ENCODE measurements at places on chromosomes 16 and 17.

GRCh38 chr17:78958641-78959127 is 21.0 kb downstream of the LGALS3BP start:
- DNase-seq: no peak

DNA sequence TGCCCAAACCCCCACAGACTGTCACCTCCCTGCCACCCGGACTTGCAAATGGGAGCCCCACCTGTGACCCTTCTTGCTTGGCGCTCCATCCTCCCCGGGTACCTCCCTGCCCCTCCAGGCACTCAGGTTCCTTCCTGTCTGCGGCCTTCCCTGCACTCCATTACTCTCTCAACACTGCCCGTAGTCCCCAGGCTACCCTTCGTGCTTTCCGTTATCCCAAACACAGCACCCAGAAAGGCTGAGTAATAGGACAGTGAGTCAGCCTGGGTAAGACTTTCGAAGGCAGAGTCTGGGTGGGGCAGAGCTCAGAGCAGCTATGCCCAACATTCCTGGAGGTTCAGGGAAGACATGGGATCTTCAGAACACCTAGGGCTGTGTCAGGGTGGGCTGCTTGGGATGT is 16.6 kb upstream of the C16orf74 start:
- no peak for DNase-seq

DNA sequence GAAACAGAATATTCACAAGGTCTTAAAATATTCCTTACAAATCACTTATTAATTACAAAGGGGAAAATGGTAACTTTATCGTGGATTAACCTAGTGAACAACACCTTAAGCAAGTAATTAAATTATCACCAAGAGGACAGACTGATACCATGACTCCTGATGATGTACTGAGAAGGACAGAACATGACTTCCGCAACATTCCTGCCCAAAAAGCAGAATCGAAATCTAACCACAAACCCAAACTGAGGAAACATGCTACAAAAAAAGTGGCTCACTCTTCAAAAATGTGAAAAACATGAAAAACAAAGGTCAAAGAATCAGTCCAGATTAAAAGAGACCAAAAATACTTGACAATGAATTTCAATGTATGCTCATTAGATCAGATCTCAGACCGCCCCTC is 151.5 kb downstream of the AATF start:
- DNase-seq: no peak

DNA sequence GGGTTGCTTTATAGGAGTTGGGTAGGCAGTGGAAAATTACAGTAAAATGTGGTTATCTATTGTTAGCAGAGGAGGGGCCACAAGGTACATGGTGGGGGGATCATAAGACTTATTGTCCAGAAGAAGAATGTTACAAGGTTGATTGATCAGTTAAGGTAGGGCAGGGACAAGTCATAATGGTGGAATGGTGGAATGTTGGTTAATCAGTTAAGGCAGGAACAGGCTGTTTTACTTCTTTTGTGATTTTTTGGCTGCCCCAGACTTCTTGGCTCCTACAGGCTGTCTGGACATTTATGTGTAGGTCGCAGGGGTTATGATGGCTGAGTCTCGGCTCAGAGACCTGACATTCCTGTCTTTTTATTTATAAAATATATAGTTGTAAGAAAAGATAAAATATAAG is 2277.1 kb downstream of the TP53TG3F start:
- DNase-seq: no peak

DNA sequence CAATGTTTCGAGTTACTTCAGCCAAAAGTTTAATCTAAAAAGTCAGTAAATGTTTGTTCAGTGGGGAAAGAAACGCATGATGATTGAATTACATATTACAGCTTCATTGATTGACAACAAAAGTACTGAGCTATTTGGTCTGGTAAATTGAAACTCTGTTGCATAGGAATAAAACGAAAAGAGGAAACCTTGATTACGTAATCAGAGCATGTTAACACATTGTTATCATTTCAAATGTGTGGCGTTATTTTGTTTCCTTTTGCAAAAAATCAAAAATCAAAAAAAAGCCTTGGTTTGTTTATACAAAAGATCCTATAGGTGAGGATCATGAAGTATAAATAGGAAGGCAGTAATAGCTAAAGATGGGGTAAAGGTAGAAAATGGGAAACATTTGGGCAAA is 19.5 kb upstream of the CA10 start:
- DNase-seq: peak; percentile 9

GRCh38 chr17:4020096-4020495 is 55.9 kb upstream of the ATP2A3 start:
- no peak for DNase-seq

GRCh38 chr17:64546716-64547115 is 39.9 kb downstream of the CEP95 start:
- no peak for DNase-seq

DNA sequence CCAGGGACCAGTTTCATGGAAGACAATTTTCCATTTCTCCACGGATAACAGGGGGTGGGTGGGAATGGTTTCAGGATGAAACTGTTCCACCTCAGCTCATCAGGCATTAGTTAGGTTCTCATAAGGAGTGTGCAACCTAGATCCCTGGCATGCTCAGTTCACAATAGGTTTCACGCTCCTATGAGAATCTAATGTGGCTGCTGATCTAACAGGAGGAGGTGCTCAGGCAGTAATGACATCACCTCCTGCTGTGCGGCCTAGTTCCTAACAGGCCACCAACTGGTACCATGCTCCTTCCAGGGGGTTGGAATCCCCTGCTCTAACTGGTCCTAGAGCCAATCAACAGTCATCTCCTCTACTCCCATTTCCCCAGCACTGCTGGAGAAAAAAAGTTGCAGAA is 19.9 kb downstream of the TEX14 start:
- no peak for DNase-seq

- DNase-seq: peak; percentile 95
Observed at GRCh38 chr17:40072040-40072734, 9.4 kb downstream of the THRA start.

DNA sequence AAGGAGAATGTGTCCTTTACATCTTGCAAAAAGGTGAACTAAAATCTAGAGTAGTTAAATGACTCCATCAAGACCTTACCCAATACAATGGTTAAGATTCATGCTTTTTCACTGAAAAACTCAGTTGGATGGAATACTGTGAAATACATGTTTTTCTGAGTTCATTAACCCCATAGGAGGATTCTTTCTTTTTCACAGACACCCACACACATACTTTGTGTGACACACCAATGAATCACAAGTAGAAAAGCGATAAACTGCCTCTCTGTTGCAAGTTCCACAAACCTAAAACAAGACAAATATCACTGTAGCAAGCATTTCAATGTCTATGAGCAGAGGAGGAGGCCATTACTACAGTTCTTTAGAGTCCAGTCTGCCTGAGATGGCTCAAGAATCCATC is 258.8 kb upstream of the CDH5 start:
- DNase-seq: no peak

- peak; percentile 22 for DNase-seq
Observed at GRCh38 chr17:70230850-70231640, 61.7 kb downstream of the KCNJ2 start.

GRCh38 chr17:3857261-3858105 is 11.4 kb upstream of the NCBP3 start:
- DNase-seq: no peak
